Activated CD8-positive, alpha-beta memory T cell treated with anti-CD3 and anti-CD28 coated beads, Interleukin-2, amount 50 U/mL, for 48 hours (primary cell): ENCODE measurements at places on chromosomes 4 and X.

GRCh38 chr4:121256887-121257466 is 92.9 kb upstream of the TNIP3 start:
- DNase-seq: no peak

- DNase-seq: no peak
Observed at GRCh38 chr4:142282870-142283431, 563.1 kb downstream of the INPP4B start.

DNA sequence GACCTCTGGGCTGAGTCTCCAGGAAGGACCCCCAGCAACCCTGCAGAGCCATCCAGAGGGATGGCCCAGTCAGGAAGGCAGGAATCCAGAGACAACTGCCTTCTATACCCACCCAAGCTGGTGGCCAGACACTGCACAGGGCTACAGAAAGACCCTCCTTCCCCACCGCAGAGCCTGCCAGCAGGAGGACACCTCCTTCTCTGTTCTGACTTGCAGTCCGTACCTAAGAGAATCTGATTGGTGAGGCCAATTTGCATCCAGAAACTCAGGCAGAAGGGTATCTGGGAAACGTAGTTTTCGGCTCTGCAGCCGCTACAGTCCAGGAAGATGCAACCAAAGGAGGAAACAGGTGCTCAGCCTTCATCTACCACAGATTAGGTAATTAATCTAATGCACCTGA is 155.4 kb upstream of the FRG1 start:
- DNase-seq: no peak

GRCh38 chr4:102560571-102561341 is 59.6 kb downstream of the NFKB1 start:
- DNase-seq: no peak

GRCh38 chrX:13742397-13743176 is 8.0 kb downstream of the OFD1 start:
- DNase-seq: no peak

- no peak for DNase-seq
Observed at GRCh38 chrX:21725496-21725895, 32.4 kb downstream of the SMPX start.

DNA sequence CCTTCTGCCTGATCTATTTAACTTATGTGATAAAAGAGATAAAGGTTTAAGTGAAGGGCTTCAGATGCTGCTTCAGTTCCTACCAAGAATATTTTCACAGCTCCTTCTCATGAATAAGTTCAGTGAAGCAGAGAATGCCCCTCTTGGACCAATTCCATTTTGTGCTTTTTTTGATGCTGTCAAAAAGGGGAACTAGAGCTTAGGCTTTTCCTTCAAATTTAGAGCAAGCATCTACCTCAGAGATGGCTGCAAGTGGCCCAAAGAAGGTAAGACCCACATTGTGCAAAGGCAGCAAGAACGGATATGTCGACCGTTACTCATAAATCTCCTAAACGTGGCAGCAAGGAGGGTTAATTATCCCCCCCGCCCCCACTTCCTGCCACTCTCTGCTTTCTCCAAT is 4.5 kb downstream of the CHRDL1 start:
- no peak for DNase-seq

DNA sequence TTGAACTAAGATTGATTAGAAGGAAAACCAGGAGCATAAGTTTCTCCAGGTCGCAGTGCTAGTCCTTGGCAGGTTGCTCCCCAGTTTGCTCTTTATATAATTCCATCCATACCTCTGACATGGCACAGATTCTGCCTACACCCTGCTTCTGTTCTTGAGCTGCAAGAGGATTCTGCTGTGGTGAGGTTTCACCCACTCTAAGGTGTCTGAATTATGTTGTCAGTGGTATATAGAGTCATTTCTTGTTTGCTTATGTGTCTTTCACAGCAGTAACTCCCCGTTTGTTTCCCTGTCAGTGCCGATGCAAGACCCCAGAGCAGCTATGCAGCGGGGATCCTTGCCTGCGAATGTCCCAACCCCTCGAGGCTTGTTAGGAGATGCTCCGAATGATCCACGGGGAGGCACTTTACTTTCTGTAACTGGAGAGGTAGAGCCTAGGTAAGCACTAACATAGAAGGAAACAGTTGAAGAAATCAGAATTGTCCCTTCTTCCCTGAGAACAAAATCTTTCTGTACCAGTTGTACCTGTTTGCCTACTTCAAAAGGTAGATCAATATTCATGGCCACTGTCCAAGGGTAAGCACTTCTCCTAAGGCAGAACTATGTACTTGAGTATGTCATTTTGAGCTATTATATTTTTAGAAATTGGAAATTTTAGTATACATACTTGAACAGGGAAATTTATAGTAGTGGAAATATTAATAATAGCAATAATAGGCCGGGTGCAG is 11.2 kb downstream of the CSTF2 start:
- DNase-seq: no peak

- no peak for DNase-seq
Observed at GRCh38 chrX:100649550-100650356, 5.8 kb downstream of the SRPX2 start.

DNA sequence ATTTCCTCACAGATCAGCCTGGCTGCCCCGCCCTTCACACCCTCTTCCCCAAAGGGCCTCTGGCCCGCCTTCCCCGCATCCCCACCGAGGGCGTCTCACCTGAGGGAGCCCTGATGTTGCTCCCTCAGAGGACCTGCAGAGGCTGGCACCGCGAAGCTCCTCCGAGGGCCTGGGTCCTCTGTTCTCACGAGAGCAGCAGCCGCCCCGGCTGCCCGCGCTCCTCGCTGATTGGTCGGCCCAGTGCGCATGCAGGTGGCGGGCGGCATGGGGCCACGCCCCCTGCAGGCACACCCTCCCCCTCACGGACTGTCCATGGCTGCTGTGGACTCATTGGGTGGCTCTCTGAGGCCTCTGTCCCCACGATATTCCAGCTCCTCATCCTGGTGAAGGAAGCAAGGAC is at the start of gene FAM9C:
TSS of gene FAM9C (minus strand) at position 180 of the 400 bp plus-strand sequence. CDS start 831 bp downstream, outside the sequence.
- no peak for DNase-seq

GRCh38 chr4:185151296-185151695 is 8.2 kb downstream of the SLC25A4 start:
- DNase-seq: no peak

DNA sequence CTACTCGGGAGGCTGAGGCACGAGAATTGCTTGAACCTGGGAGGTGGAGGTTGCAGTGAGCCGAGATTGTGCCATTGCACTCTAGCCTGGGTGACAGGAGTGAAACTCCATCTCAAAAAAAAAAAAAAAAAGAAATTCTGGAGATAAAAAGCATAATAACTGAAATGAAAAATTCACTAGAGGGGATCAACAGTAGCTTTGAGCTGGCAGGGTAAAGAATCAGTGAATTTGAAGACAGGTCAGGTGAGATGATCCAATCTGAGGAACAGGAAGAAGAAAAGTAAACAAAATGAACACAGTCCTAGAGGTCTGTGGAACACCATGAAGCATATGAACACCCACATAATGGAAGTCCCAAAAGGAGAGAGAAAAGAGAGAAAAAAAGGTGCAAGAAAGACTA is 15.0 kb downstream of the TIMP1 start:
- no peak for DNase-seq

- no peak for DNase-seq
Observed at GRCh38 chr4:100391863-100392262, 126.0 kb downstream of the EMCN start.
